Upper lobe of right lung (tissue), 1 donor: ENCODE measurements at places on chromosomes 13 and 19. TPM values are rescaled to one million over a fixed set of nuclear protein-coding genes. Genes with fewer than 3 reads are reported as not detected.

DNA sequence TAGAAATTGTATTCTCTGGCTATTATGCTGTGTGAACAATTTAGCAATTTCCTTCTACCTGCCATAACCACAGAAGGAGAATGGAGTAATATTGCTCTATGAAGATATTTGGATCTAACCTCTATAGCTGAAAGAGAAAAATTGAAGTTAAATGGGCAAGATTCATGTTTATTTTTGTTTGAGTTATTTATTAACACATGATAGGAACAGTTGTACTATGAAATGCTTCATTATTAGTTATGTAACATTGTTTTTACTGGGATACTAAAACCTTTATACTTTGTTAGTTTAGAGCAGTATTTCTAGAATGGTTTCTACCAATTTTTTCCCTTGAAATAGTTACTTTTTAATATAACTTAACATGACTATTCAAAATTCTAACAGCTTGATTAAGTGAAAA lies 27.3 kb upstream of the VWA8 start:
- no peaks in the 10 kb centered on the region for H3K27me3 ChIP-seq
- H3K36me3 ChIP-seq, result no peaks in the 10 kb centered on the region
- no peak overlapping the region for H3K4me3 ChIP-seq
- H3K4me1 ChIP-seq, result no peaks in the 10 kb centered on the region

GRCh38 chr19:2477732-2478191 lies 1.8 kb downstream of the GADD45B start:
- no peak for DNase-seq
- H3K4me3 ChIP-seq, result peak overlapping the region; percentile 93
- peaks cover 10% of the 10 kb centered on the region for H3K36me3 ChIP-seq

DNA sequence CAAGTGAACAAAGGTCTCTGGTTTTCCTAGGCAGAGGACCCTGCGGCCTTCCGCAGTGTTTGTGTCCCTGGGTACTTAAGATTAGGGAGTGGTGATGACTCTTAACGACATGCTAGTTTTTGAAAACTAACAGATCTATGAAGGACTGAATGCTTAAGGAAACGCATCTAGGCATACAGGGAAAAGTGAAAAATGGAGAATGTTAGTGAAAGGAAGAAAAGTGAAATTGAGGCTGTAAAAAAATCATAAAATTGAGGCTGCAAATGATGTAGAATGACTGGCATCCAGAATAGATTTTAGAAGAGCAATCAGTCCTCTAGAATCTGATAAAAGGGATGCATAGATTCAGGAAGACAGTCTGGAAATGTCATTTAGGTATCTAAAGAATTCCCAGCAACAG lies 3.5 kb downstream of the ZNF260 start:
- DNase-seq, result no peak
- no peaks in the 10 kb centered on the region for H3K27me3 ChIP-seq
- H3K27ac ChIP-seq, result no peak overlapping the region
- H3K36me3 ChIP-seq, result peaks cover 9% of the 10 kb centered on the region
- H3K4me1 ChIP-seq, result peaks cover 6% of the 10 kb centered on the region
- no peak overlapping the region for H3K4me3 ChIP-seq

GRCh38 chr13:75537401-75538365 lies at the start of gene COMMD6:
Gene COMMD6 (minus strand): TSS chr13:75537841. CDS start chr13:75537805, 36 bp downstream.
- H3K4me3 ChIP-seq, result peak within 1 kb of the TSS; percentile 91
- DNase-seq, result peak; percentile 92

- DNase-seq, result no peak
- H3K36me3 ChIP-seq, result no peaks in the 10 kb centered on the region
- peaks cover 75% of the 10 kb centered on the region for H3K27me3 ChIP-seq
- H3K4me3 ChIP-seq, result peak overlapping the region; percentile 38
- peaks cover 20% of the 10 kb centered on the region for H3K4me1 ChIP-seq
These were observed 468 bp downstream of the S1PR5 start for GRCh38 chr19:10516671-10517286.

The ZNF816 gene
- total RNA-seq, result 9.8 TPM

The DMAC2 gene
- total RNA-seq, result 54.9 TPM

The ARHGAP45 gene
- 98.2 TPM for total RNA-seq
